NCI-H2107 (cell line): ENCODE measurements at places on chromosomes 7 and 10.

- no peak for DNase-seq
Measured at GRCh38 chr10:77906951-77907421, 19.6 kb downstream of the DLG5 start.

GRCh38 chr7:73829505-73829904 is 1.3 kb upstream of the CLDN4 start:
- DNase-seq, result no peak

- no peak for DNase-seq
Measured at GRCh38 chr10:119305860-119306513, 98.6 kb downstream of the GRK5 start.

- no peak for DNase-seq
Measured at GRCh38 chr10:112678987-112679386, 232.0 kb downstream of the VTI1A start.

DNA sequence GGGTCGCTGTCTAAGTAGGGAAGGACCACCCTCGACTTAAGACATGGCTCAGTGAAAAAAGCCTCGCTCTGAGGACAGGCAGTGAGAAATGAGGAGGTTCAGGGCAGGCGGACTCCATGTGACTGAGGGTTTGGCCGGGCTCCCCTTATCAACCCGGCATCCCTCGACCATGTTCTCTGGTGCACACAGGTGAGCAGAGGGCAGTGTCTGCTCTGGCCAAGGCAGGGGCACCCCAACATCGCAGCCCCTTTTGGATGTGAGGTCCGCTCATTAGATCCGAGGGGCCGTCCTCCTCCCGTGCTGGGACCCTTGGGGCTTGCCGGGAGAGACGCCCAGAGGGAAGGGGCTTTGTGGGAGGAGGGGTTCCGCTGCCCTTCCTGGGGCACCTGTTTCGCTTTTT is 475.1 kb downstream of the DNAJB6 start:
- DNase-seq, result no peak

GRCh38 chr10:14600065-14600464 is 174.6 kb downstream of the FAM107B start:
- DNase-seq, result no peak

- DNase-seq, result no peak
Measured at GRCh38 chr10:69269761-69270160, 8.5 kb upstream of the HK1 start.

DNA sequence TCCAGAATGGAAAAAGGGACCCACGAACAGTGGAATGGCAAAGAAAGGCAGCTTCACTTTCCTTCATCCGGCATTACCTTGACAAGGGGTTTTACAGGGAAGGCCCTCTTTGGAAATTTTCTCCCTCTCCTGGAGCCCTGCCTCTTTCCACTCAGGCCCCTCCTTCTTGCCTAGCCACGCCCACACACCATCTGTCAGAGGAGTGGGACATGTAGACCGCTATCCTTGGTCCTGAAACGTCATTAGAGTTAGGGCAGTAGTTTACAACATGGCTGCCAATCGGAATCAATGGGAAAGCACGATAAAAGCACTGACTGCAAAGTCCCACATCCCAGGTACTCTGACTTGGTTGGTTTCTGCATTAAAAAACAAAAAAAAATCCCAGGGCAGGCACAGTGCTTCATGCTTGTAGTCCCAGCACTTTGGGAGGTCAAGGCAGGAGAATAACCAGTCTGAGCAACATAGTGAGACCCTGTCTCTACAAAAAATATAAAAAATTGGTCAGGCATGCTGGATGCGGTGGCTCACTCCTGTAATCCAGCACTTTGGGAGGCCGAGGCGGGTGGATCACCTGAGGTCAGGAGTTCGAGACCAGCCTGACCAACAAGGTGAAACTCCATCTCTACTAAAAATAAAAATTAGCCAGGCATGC is 96.4 kb downstream of the MARCHF5 start:
- no peak for DNase-seq

DNA sequence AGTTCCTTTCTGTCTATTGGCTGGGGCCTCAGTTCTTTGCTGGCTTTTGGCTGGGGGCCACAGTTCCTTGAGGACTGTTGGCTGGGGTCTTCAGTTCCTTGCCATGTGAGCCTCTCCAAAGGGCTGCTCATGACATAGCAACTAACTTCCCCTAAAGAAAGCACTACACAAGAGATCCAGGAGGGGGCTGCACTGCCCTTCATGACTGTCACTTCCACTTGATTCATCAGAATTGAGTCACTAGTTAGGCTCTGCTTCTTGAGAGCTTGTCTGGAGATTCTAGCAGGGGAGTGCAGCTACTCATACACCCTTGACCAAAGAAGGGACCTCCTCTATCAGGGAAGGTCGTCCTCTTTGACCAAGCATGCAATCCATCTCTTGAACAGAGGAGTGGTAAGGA is 38.0 kb upstream of the MKX start:
- no peak for DNase-seq

GRCh38 chr10:116521424-116522290 is 24.1 kb upstream of the PNLIP start:
- no peak for DNase-seq

- DNase-seq, result no peak
Measured at GRCh38 chr10:6108631-6109443, 20.0 kb downstream of the RBM17 start.
